ENCODE measurements at places on chromosomes 5 and 9. TPM values are rescaled to one million over a fixed set of nuclear protein-coding genes. Genes with fewer than 3 reads are reported as not detected.

SMIM32 gene
- not detected for total RNA-seq

FBXO38 gene
- 33.7 TPM for total RNA-seq

C9orf153 gene
- total RNA-seq: 0.68 TPM

NPR3 gene
- total RNA-seq: 34.3 TPM

GFI1B gene
- total RNA-seq: not detected

GRCh38 chr5:33460210-33460609 lies 19.4 kb downstream of the TARS1 start:
- no peaks in the 10 kb centered on the region for H3K4me1 ChIP-seq
- H3K27ac ChIP-seq: no peak overlapping the region
- no peak overlapping the region for H3K4me3 ChIP-seq
- no peaks in the 10 kb centered on the region for H3K27me3 ChIP-seq
- DNase-seq: no peak

DNA sequence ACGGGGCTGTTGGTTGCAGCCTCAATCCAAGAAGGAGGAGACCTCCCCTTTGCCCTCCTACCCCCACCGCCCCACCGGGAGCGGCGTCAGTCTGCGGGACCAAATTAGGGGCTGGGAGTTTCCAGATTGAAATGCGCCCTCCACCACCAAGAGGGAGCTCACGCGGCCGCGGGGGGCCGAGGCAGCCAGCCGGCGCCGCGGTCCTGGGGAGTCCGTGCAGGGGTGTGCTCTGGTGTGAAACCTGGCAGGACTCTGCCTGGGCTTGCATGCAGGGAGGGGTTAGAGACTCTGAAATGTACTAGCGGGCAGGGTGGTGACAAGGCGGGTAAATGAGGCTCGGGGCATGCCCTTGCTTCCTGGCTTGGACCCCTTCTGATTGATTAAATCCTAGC lies 989 bp upstream of the FBN2 start:
- H3K27me3 ChIP-seq: no peaks in the 10 kb centered on the region
- peak overlapping the region; percentile 31 for H3K27ac ChIP-seq
- DNase-seq: no peak
- peak overlapping the region; percentile 81 for H3K4me3 ChIP-seq
- no peaks in the 10 kb centered on the region for H3K4me1 ChIP-seq
- H3K36me3 ChIP-seq: no peaks in the 10 kb centered on the region

DNA sequence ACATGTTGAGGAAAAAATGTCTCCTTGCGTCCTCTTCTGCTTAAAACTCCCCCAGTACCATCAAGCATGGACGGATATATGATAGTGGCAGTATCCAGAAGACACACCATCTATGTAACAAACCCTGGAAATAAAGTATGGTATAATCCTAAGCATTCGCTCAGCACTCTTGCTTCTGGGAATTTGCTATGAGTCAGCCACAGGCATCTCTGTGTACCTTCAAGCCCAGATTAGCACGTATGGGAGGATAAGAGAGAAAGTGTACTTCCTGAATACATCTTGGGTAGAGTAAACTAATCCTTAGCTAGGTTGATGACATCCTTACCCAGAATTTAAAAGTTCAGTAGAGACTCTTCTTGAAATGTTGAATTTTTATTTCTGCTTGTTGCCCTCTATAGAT lies 71.2 kb downstream of the GHR start:
- no peak overlapping the region for H3K27ac ChIP-seq
- DNase-seq: no peak
- H3K4me1 ChIP-seq: peaks cover 47% of the 10 kb centered on the region
- no peak overlapping the region for H3K4me3 ChIP-seq

DNA sequence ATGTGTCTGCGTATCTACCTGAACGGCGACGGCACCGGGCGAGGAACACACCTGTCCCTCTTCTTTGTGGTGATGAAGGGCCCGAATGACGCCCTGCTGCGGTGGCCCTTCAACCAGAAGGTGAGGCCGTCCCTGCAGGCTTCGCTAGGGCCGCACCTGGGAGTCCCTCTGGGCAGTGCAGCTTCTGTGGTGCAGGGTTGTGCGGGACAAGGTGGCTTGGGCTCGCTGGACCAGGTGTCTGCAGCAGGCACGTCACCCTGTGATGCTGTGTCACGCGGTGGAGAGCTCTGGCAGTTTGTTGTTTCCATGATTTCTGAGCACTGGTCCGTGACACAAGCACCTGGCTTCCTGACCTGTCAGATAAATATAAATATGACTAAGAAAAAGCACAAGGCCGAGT lies 20.7 kb downstream of the FBXW5 start:
- H3K36me3 ChIP-seq: peaks cover 15% of the 10 kb centered on the region
- H3K4me3 ChIP-seq: no peak overlapping the region
- H3K27me3 ChIP-seq: no peaks in the 10 kb centered on the region
- no peak overlapping the region for H3K27ac ChIP-seq
- no peak for DNase-seq

- H3K27me3 ChIP-seq: no peaks in the 10 kb centered on the region
- no peak overlapping the region for H3K4me3 ChIP-seq
- DNase-seq: no peak
- H3K27ac ChIP-seq: no peak overlapping the region
- peaks cover 14% of the 10 kb centered on the region for H3K4me1 ChIP-seq
Measured at GRCh38 chr9:127923771-127924170, 6.8 kb downstream of the PIP5KL1 start.

DNA sequence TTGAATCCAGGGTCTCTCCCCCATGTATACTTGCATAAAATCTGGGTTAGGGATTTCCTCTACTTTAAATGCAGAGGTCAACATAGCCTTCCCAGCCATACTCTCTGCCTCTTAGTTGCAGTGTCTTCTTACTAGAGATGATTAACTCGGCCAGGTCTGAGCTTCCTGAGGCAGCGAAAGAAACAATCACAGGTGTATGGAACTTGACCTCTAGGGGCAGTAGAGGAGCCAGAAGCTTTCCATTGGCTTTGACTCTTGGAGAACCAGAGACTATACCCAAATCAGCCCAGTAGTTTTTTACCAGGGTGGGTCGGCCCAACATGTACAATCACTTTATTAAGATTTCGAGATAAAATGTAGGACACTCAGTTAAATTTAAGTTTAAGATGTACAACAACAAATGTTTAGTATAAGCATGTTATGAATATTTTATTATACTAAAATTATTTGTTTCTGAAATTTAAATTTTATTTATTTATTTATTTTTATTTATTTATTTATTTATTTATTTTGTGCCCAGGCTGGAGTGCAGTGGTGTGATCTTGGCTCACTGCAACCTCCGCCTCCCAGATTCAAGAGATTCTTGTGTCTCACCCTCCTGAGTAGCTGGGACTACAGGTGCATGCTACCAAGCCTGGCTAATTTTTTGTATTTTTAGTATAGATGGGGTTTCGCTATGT lies 48.0 kb upstream of the DMRT3 start:
- no peak for DNase-seq
- H3K4me3 ChIP-seq: no peak overlapping the region
- H3K36me3 ChIP-seq: no peaks in the 10 kb centered on the region

DNA sequence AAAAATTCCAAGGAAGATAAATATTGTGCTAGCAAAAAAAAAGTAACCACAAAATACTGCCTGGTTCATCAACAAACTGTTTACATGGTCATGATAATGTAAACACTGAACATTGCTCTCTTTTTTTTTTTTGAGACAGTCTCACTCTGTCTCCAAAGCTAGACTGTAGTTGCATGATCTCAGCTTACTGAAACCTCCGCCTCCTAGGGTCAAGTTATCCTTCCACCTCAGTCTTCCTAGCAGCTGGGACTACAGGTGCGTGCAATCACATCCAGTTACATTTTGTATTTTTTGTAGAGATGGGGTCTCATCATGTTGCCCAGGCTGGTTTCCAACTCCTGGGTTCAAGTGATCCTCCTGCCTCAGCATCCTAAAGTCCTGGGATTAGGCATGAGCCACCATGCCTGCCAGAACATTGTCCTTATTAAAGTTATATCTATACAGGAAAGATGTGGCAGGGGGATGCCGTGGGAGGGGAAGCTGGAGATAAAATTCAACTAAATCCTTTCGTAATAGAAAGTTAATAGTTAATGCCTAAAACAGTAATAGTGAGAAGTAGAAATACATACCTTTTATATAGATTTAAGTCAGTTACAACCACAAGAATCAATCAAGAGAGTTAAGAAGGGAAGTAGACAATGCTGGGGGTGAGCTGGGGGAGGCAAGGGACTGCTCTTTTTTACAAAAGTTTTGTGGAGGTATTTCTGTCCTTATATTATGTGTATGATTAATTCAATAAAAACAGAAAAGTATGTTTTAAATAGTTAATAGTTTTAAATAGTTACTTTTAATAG lies 52.3 kb downstream of the RGMB start:
- H3K27ac ChIP-seq: no peak overlapping the region
- H3K27me3 ChIP-seq: no peaks in the 10 kb centered on the region
- no peaks in the 10 kb centered on the region for H3K4me1 ChIP-seq

- H3K4me1 ChIP-seq: peaks cover 10% of the 10 kb centered on the region
- no peaks in the 10 kb centered on the region for H3K27me3 ChIP-seq
- H3K27ac ChIP-seq: no peak overlapping the region
- H3K36me3 ChIP-seq: no peaks in the 10 kb centered on the region
Measured at GRCh38 chr5:127806776-127807175, 103.6 kb downstream of the CCDC192 start.

DNA sequence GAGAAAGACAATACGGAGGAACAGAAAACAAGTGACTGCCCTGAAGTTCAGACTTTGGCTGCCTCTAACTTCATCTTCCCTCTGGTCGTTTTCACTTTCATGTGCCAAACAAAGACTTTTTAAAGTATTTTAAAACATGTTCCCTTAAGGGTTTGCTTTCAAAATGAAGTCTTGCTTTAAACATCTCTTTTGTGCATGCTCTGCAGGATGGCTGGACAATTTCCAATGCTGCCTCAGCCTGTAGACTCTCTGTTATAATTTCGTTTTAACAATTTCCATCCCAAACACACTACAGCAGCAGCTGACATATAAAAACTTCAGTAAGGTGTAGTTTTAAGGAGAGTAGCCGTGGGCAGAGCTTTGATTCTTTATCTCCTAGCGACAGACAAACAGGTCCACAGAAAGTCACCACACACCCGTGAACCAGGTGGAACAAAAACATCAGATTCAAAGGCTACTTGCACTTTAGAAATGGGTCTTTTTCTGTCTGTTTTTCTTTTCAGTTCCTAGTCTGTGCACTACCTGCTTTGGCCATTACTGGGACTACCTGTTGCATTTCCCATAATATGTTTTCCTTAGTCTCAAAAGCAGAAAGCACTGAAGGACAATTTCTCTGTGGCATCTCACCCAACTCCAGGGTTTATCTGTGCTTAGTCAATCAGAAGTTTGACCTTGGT lies 308.9 kb downstream of the DTWD2 start:
- H3K27me3 ChIP-seq: no peaks in the 10 kb centered on the region
- H3K27ac ChIP-seq: no peak overlapping the region
- DNase-seq: no peak
- no peaks in the 10 kb centered on the region for H3K4me1 ChIP-seq
- H3K36me3 ChIP-seq: no peaks in the 10 kb centered on the region

GRCh38 chr9:14080959-14081542 lies 232.9 kb downstream of the NFIB start:
- H3K4me1 ChIP-seq: peaks cover 2% of the 10 kb centered on the region
- H3K4me3 ChIP-seq: no peak overlapping the region
- DNase-seq: no peak
- no peaks in the 10 kb centered on the region for H3K27me3 ChIP-seq

DNA sequence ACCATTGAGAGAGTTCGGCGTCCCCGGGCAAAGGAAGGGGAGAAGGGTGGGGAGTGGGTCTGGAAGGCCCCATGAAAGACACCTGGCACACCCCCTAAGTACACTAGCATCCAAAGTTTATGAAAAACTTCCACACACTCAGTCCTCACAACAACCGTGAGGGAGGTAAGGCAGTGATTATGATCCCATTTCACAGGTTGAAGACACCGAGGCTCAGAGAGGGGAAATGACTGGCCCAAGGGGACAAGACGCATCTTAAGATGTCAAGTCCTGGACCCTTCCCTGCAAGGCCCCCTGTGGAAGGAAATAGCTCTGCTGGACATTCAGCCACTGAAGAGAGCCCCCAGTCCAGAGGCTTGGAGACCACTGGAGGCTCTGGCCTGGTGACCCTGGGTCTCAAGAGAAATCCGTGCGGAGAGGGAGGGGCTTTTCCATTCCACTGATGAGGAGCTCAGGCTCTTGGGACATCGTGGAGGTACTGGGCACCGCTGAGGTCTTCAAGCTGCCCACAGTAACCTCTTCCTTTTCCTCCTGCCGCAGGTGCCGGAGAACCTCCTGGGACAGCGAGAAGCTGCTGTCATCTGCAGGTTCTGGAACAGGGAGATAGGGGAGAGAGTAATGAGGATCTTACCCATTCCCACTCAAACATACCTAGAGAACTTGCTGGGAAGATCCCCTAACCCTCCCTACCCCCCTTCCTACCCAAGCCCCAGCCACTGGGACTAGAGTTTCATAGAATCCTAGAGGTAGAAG lies 5.2 kb downstream of the SMIM33 start:
- peaks cover 30% of the 10 kb centered on the region for H3K4me1 ChIP-seq
- H3K4me3 ChIP-seq: no peak overlapping the region
- no peak for DNase-seq
- H3K27ac ChIP-seq: no peak overlapping the region
- H3K27me3 ChIP-seq: no peaks in the 10 kb centered on the region
- peaks cover 34% of the 10 kb centered on the region for H3K36me3 ChIP-seq

- H3K4me1 ChIP-seq: peaks cover 37% of the 10 kb centered on the region
- H3K4me3 ChIP-seq: no peak overlapping the region
- no peaks in the 10 kb centered on the region for H3K27me3 ChIP-seq
- peaks cover 40% of the 10 kb centered on the region for H3K36me3 ChIP-seq
- H3K27ac ChIP-seq: no peak overlapping the region
Measured at GRCh38 chr5:134541736-134542376, 16.4 kb downstream of the JADE2 start.

DNA sequence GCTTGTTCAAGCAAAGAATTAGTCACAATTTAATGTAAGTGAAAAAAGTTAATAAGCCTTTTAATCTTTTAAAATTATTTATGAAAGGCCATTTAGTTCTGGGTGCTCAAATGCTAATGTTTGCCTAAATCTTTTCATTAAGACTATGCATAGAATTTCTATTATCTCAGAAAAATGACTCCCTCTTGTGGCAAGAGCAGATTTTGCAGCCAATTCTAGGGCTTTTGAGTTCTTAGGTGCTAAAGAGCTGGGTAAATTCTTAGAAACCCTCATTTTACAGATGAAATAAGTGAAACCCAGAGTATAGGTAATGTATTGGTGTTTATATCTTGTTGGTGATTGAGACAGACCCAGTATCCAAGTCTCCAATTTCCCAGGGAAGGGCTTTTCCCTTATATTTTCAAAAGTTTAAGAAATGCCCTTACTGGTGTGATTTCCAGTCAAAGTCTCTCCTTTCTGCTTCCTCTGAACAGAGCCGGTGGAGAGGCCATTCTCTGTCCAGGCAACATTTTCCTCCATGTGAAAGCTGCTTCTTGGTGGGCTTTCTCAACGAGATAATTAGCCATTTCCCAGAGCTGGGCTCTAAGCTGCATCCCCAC lies 24.1 kb upstream of the PCSK5 start:
- no peak for DNase-seq
- H3K27me3 ChIP-seq: no peaks in the 10 kb centered on the region
- no peak overlapping the region for H3K27ac ChIP-seq
